ENCODE measurements at places on chromosomes 2 and 18.

DNA sequence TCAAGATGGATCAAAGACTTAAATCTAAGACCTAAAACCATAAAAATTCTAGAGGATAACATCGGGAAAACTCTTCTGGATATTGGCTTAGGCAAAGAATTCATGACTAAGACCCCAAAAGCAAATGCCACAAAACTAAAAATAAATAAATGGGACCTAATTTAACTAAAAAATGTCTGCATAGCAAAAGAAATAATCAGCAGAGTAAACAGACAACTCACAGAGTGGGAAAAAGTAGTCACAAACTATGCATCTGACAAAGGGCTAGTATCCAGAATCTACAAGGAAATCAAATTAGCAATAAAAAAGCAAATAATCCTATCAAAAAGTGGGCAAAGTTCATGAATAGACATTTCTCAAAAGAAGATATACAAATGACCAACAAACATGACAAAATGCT lies 18.2 kb upstream of the ASB18 start:
- DNase-seq, result no peak

- no peak for DNase-seq
Measured at GRCh38 chr18:59555995-59556659, 141.1 kb downstream of the CCBE1 start.

GRCh38 chr18:10923551-10924070 lies 225.8 kb downstream of the PIEZO2 start:
- DNase-seq, result no peak

DNA sequence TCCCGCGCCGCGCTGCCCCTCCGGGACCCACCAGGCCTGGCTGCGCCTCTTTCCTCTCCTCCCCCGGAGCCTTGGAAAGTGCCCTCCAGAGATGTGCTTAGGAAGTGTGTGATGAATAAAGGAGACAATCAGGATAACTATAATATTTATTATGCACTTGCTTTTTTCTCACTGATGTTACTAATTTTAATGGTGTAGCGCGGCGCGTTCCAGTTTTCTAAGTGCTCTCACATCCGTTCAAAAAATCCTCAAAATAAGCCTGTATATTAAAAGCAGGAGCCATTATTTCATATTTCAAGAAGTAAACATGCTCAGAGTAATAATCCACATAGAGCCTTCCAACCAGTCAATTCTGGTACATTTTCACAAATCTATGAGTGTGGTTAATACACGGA lies 941 bp upstream of the MPPE1 start:
- DNase-seq, result no peak

DNA sequence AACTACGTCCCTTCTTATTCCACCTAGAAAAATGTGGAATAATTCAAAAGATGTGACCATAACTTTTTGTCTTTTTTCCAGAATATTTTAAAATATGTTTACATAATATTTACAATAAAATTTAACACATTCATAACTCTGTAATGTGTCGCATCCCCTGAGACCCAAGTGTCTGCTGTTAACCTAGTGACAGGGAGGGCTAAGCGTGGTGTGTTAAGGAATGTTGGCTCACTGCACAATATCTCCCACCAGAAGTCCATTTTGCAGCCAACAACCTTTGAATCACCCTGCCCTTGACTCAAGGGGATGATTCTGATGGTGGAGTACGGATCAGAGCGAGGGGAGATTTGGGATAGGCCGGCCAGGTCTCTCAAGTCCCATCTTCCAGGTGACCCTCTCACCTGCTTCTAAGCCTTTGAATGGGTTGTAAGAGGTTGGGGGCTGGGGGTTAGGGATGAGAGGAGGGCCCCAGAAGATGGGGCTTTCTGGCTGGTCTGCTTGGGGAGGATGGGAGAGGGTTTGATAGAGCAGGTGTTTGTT lies 43.3 kb downstream of the SERTAD2 start:
- no peak for DNase-seq

GRCh38 chr2:242053921-242054320 lies 184.4 kb downstream of the RTP5 start:
- DNase-seq, result no peak

DNA sequence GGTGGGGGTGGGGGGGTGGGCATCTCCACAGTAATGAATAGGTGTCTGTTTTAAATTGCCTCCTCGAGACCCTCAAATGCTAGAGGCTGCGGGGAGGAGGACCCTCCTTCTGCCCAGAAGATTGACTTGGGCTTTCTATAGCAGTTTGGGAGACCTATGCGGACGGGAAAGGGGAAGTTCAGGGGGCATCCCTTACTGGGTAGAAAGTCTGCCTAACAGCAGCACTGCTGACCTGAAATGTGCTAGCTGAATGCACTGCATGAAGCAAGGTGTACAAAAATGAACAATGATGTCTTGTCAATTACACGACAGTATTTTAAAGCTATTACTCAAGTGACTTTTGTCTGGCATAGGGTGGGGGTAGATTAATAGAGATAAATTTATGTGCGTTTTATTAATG lies 2.5 kb downstream of the DCC start:
- DNase-seq, result no peak

DNA sequence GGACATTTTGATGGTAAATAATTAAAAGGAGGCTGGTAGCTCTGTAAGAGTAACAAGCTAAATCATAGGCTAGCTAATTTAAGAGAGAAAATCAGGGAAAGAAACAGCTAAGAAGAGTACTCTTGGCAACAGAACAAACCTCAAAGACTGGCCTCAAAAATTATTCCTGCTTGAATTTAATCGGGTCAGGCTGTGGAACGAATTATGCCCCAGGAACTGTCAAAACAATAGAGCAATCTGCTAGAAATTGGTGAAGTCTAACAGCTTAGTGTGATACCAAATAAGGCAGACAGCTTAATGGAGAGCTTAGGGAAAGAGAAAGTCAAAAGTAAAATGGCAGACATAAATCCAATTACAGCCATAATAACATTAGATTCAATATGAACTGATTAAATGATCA lies 215.7 kb downstream of the MREG start:
- no peak for DNase-seq

DNA sequence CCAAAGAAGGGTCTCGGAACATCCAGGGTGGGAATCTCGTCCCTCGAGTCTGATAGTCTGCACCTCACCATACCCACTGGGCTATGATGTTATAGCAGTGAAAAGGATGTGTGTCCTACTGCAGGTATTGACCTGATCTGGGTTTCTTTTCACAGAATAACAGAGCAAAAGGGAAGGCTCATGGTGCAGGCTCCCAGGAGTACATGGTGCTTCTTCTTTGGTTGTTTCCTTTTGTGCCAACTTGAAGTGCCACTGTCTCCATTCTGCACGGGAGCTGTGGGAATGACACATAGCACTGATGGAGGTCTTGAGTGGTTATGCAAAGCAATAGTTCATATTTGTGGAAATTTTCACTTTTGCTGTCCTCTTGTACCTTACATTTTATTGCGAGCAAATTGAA lies 72.2 kb upstream of the EML6 start:
- DNase-seq, result no peak

GRCh38 chr2:207416111-207416510 lies 113.7 kb upstream of the CREB1 start:
- peak; percentile 3 for DNase-seq

DNA sequence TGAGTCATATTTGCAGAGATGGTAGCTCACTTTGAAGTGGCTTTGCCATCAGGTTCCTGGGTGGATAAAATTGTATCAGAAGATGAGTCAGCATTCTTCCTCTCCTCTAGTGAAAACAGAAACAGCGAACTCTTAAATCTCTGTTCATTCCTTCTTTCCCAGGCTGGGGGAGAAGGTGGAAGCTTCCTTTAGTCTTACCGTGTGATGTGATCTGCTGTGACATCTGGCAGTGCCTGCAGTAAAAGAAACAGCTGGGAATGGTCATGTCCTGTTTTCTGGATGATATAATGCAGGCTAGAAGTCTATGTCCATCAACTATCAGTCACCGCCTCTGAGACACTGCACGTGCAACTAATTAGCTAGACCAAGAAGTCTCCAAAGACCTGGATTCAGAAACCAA lies 171.6 kb downstream of the VAPA start:
- DNase-seq, result no peak

GRCh38 chr18:32920796-32921787 lies 148.3 kb upstream of the KLHL14 start:
- DNase-seq, result no peak

- DNase-seq, result peak; percentile 35
Measured at GRCh38 chr2:197515315-197515738, 539 bp upstream of the MOB4 start.

DNA sequence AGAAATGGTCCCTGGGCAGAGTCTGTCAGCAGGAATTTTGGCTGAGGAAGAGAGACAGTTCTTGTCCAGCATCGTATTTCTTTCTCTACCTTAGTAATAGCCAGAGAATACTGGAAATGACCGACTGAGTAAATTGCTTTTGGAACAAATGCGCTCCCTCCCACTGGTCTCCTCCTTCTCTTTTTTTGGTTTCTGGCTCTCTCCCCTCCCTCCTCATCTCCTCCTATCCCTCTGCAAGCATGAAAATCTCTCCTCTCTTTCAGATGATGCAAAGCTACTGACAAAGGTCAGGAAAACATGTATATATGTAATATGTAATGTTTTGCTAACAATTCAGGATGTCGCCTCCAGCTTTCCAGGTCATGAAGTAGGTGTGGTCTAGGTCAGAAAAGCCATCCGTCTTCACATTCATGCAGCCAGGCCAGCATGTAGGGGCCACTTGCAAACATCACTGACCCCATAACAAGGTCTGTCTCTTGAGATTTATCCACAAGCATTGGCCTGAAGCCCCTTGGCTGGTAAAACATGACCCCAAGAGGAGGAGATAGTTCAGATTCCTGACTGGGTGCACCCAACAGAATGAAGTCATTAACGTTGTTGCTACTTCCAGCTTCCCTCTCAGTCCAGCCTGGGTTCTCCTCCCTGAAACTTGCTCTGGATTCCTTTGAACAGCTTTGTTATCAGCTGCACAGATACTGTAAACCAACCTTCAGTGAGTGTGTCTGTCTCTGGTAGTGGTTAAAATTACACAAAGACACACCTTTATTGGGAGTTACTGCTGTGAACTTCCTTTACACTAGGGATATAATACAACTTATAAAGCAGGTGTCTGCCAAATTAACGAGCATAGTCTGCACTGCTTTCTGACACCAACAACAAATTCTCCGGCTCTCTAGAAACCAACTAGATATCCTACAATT lies 864.4 kb upstream of the KLHL29 start:
- no peak for DNase-seq

- DNase-seq, result no peak
Measured at GRCh38 chr2:7984693-7985353, 697.0 kb upstream of the ID2 start.

- no peak for DNase-seq
Measured at GRCh38 chr2:11242542-11243174, 87.4 kb downstream of the SLC66A3 start.

DNA sequence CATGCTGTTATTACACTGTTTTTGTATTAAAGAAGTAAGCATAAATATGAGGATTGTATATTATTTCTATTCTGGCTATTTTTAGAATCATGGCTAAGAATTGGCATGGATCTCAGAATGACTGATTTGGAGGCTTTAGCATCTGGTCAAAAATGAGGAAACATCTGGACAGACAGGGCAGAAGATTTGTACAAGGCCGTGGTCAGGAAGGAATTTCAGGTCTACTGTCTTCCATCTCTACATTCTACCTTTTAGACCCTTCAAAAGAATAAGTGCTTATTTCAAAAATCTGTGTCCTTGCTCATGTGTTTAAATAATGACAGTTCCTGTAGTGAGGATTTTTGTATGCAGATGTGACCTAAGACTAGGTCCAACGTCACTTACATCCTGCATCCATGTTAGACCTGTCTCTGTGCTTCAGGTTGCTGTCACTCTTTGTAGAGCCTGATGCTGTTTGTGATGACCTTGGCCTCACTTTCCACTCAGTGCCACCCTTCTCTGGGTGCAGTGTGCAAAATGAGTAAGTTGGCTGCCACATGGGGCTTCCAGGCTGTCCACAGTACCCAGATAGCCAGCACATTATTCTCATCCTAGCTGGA lies 54.7 kb upstream of the B3GNT2 start:
- no peak for DNase-seq

DNA sequence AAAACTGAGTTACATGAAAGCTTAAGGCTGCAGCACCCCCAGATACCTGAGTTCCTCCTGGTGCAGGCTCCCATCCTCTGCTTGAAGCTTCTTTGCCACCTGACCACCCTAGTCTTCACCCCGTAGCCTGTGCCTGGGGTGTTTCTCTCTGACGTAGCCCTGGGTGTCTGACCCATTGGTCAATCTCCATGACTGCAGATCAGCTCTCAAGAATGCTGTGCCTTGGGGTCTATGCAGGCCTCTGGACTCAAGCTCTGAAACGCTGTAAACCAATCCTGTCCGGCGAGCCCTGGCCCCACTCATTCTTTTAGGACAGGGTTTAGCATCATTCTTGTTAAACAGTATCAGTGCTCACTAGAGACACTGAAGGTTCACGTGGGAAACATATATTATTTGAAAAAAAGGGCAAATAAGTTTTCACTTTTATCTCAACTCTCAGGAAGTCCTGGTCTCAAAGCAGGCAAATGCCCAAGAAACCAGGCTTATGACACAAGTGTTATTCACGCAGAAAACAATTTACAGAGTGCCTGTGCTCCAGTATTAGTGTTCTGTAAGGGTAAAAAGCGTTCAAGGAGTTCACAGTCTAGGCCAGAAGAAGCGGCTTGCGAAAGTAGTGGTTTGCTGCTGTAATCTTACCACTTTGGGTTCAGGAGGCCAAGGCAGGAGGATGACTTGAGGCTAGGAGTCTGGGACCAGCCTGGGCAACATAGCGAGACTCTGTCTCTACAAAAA lies 22.8 kb upstream of the PPP4R1 start:
- DNase-seq, result no peak

- DNase-seq, result peak; percentile 6
Measured at GRCh38 chr18:46916551-46917107, 678 bp downstream of the PIAS2 start.

- peak; percentile 95 for DNase-seq
Measured at GRCh38 chr2:97997784-97998392, 2.1 kb upstream of the TMEM131 start.

DNA sequence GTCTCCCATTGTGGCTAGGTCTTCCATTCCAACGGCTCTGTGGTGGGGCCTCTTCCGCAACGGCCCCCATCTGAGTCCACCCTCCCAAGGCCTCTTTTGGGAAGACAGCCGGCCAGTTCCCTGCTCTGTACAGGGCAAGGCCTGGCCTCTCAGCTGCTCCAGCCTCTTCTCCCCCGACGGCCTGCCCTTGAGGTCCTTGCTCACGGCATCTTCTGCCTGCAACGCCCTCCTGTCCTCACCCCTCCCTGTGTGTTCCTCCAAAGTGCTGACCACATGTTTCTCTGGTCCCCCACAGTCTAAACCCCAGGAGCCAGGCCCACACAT lies 16.0 kb downstream of the HS6ST1 start:
- DNase-seq, result no peak

- no peak for DNase-seq
Measured at GRCh38 chr2:165312999-165313398, 73.8 kb downstream of the SCN2A start.

- DNase-seq, result no peak
Measured at GRCh38 chr2:141362311-141362710, 768.5 kb downstream of the LRP1B start.

DNA sequence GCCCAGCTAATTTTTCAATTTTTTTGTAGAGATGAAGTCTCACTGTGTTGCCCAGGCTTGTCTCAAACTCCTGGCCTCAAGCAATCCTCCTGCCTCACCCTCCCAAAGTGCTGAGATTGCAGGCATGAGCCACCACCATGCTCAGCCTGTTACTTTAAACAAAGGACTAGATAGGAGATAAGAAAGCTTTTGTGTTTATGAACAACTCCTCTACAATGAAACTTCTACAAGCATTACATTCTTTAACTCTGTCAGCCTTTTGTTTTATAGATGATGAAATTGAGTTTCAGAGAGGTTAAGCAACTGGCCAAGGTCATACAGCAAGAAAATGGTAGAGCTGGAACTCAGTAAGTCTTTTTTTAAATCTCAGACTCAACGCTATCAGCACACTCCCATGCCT lies 22.7 kb downstream of the ALPK2 start:
- DNase-seq, result no peak

- DNase-seq, result no peak
Measured at GRCh38 chr2:102057502-102058292, 65.9 kb downstream of the IL1R2 start.

Measured in NCI-H2029 (cell line).